ENCODE measurements at places on chromosomes 12 and 14.

GRCh38 chr14:90758028-90758889 is 58.0 kb downstream of the TTC7B start:
- DNase-seq = peak; percentile 98

DNA sequence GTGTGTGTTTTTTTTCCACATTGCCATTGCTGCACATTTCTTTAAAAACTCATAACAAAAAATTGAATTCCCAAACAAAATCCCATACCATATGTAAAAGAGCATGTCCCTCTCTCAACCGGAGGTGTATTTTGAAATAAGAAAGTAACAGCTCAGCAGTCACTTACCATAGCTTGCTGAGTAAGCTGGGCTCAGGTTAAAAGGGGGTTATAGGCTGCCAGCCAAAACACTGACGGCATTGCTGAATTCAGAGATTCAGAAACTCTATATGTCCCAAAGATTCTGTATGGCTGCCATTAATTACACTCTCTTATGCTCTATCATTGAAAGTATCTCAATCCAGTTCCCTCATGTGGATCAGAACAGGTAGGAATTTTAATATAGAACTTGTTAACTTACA is 276.0 kb downstream of the FOXG1 start:
- no peak for DNase-seq

GRCh38 chr12:7905071-7905470 is 30.9 kb downstream of the SLC2A3 start:
- no peak for DNase-seq

GRCh38 chr14:101495827-101496775 is 65.2 kb upstream of the DIO3 start:
- no peak for DNase-seq

- no peak for DNase-seq
Observed at GRCh38 chr14:75128596-75128990, 1.7 kb upstream of the NEK9 start.

GRCh38 chr12:15152456-15152855 is 68.8 kb downstream of the RERG start:
- DNase-seq = no peak

DNA sequence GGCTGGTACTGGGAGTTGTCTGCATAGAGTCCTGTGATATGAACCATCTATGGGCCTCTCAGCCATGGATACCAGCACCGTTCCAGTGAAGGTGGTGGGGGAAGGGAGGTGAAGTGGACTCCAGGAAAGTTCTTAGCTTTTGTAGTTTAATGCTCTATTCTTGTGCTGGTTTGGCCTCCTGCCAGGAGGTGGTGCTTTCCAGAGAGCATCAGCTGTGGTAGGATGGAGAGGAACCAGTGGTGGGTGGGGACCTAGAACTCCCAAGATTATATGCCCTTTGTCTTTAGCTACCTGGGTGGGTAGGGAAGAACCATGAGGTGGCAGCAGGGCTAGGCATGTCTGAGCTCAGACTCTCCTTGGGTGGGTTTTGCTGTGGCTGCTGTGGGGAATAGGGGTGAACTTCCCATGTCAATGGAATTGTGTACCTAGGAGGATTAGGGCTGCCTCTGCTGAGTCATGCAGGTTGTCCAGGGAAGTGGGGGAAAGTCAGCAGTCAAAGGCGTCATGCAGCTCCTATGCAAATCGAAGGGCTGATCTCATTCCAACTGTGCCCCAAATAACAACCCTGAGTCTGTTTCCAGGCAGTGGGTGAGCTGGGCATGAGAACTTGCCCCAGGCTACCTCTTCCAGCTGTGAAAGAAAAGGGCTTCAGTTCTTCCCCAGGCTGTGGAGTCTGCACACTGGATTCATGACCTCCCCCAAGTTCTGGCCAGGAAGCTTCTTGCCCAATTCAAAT is 14.2 kb downstream of the GZMH start:
- no peak for DNase-seq

- DNase-seq = no peak
Observed at GRCh38 chr14:28264306-28264705, 502.3 kb upstream of the FOXG1 start.

DNA sequence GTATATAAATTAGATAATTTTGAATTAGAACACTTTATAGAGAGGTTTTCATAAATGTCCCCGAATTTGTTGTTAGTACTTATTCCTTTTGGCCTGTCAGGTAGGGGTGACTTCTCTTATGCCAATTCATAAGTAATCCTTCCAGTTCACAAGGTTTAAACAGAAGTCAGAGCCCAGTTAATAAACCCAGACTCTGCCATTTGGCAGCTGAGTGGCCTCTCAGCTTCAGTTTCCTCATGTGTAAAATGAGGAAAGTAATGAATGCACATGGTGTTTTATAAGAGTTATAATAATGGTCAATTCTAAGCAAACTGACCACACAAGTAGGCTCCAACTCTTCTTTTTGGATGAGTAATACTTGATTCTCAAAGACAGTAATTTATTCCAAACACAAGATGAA is 10.3 kb downstream of the MTERF2 start:
- DNase-seq = no peak

DNA sequence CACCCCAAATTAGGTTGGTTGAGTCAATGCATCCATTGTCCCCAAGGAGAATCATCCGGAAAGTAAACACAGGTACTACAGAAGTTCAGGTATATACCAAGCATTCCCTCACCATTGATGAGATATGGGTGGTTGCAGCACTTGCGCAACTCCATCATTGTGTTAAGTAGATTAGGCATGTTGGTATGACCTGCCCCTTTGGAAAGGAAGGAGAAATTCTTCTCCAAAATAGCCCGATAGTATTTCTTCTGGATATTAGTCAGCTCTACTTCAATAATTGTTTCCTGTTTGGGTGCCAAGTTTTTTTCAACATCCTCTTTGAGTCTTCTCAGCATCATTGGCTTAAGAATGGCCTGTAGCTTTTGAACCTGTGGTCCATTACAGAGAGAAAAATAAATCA is 21.3 kb upstream of the SUPT16H start:
- DNase-seq = no peak

- DNase-seq = no peak
Observed at GRCh38 chr12:122845865-122846621, 10.8 kb downstream of the HIP1R start.

DNA sequence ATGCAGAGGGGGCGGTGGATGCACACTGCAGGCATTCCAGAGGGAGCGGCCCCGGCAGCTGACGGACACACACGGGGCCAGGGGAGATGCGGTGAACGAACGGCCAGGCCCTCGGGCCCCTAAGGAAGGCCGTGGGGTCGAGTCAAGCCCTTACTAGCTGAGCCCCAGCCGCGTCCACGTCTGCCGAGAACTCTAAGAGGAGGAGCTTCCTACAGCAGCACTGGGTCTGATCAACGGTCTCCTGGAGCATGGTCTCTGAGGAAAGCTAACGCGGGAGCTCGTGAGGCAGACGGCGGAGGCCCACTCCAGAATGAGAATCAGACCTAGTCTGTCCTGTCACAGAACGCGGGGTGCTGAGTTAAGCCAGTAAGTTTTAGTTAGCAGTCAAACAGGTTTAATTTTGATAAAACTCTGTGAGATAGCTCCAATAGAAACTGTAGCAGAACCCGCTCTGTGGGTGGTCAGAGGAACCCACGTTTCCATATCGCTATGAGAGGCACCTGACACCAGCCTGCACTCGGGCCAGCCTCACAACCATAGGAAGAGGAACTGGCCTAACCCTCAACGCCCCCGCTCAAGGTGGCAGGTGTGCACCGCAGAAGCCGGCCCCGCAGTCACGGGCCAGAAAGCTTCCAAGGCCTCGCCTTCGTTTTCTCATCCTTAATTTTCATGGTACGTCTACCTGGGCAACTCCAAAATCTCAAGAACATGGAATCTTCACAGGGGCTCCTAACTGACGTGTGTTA is 55.5 kb downstream of the CDC42BPB start:
- DNase-seq = no peak

GRCh38 chr12:84661786-84662185 is 250.8 kb downstream of the SLC6A15 start:
- DNase-seq = no peak

DNA sequence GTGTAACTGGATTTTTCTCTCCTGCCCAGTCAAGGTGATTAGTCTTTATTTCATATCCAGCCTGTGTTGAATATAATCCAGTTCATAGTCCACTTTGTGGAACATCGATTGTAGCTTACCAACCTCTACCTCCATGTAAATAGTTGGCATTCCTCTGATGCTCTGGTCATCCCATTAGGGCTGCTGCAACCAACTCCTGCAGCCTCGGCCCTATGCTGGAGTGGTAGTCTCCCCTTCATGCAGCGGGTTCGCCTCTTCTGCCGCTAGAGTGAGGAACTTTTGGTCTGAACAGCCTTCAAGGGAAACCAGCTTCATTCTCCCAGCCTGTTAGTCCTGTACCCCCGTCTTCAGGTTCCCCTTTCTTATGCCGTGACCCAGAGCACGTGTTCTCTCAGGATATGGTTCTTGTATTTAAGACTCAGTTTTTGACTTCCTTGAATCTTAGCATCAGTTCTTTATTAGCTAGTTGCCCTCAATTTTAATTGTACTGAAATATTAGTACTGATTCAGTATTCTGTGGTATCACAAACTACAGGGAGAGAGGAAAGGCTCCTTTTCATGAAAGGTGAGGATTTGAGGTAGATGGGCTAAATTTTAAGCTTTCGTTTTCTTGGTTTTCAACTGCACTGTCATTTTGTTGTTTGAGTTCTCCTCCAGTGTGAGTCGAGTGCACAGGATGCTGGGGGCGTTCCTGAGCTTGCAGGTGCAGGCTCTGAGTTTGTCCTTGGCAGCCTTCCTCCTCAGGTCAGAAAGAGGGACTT is 33.2 kb downstream of the ZNF664 start:
- DNase-seq = no peak

DNA sequence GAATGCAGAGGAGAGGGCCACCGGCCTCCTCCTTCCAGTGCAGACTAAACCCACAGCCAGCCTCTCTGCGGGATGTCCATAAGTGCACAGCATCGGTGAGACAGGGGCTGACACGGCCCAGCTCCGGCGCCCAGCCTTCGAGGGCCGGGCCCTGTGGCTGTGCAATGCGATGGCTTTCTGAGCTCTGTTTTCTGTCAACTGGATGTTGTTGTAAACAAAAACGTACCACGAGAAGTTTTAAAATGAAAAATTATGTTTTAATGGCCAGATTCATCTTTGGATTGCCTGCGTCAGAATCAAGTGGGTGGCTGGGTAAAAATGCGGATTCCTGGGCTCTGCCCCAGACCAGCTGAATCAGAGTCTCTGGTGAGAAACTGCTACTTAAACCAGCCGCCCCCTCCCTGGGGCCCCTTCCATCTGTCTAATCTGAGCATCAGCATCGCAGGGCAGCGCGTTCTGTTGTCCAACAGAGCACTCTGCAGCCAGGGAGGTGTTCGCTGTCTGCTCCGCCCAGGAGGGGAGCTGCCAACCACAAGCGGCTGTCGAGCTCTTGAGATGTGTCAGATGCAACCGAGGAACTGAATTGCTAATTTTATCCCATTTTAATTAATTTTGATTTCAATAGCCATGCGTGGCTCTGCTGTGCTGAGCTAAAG is 133.4 kb downstream of the RFLNA start:
- no peak for DNase-seq

GRCh38 chr12:97185567-97185966 is 277.0 kb upstream of the RMST start:
- DNase-seq = no peak

DNA sequence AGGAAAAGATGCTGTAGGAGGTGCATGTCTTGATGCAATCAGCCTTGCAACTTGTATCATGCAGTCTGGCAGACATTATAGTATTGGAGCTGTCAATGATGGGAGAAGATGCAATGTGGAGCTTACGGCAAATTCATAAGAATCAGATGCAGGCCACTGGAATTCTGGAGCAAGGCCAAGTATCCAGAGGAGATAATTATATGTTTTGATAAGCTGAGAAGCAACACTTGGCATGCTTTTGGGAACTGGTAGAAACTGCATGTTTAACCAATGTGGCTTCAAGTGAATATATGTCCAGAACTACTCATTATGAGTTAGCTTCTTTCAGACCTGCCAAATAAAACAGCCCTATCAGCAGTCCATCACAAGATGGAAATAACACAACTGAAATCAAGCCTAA is 249.1 kb upstream of the PPFIA2 start:
- no peak for DNase-seq

- no peak for DNase-seq
Observed at GRCh38 chr14:101908795-101909194, 55.6 kb upstream of the DYNC1H1 start.

DNA sequence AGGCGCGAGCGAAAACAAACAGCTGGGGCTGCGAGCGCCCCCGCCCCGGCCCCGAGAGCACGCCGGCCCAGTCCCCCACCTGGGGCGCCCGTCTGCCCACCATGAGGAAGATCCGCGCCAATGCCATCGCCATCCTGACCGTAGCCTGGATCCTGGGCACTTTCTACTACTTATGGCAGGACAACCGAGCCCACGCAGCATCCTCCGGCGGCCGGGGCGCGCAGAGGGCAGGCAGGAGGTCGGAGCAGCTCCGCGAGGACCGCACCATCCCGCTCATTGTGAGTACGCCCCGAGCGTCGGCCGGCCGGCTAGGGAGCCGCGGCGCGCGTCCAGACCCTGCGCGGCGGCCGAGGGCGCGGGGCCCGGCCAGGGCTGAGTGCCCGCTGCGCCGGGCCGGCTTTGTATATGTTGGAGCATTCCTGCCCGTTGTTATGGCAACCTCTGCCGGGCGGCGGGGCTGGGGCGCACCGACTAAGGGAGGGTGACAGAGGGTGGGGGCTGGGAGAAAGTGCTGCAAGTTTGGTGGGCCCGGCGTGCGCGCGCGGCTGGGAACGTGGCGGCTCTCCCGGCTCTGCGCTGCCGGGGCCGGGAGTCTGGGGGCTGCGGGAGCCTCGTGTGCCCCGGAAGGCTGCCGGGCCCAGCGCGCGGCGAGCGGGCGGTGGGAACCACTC is 367 bp downstream of the GALNT16 start:
- DNase-seq = no peak

DNA sequence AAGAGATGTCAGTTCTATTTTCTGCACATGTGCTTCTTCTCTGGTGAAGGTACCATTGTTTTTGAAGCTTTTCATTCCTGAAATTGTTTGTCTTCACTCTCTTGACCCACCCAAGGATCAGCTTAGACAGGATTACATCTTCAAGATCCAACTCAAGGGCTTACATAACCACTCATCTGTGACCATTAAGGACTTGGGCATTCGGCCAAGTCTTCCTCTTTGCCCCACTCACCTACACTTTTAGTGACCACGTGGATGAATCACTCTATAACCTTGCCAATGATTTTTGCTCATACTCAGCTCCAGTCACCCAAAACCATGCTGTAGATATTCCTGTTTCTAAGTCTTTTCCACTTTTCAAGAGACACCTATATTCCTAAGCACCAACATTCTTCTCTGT is 36.5 kb upstream of the SSTR1 start:
- DNase-seq = no peak

DNA sequence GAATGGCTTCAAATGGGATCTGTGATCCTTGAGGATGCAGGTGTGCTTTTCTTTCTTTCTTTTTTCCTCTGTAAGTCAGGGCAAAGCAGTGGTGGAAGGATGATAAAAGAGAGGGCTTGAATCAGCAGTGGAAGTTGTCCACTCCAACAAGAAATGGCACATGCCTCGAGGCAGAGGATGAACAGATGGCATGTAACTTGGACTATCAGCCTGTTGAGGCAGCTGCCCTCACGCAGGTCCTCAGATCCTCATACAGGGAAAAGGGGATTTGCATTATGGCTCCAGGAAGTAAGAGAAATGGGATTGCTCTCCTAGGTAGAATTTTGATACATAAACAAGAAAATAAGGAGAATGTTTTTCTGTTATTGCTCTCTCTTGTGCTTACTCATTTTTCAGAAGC is 368.0 kb downstream of the FUT8 start:
- DNase-seq = no peak

GRCh38 chr12:97408363-97408762 is 54.2 kb upstream of the RMST start:
- DNase-seq = no peak

Data from type B pancreatic cell (in vitro differentiated cells).